ENCODE measurements at places on chromosomes 6 and 20.

- no peak for DNase-seq
Observed at GRCh38 chr6:650098-650497, 6.8 kb downstream of the HUS1B start.

GRCh38 chr6:167974640-167975344 lies 22.7 kb upstream of the KIF25 start:
- DNase-seq: peak; percentile 54

DNA sequence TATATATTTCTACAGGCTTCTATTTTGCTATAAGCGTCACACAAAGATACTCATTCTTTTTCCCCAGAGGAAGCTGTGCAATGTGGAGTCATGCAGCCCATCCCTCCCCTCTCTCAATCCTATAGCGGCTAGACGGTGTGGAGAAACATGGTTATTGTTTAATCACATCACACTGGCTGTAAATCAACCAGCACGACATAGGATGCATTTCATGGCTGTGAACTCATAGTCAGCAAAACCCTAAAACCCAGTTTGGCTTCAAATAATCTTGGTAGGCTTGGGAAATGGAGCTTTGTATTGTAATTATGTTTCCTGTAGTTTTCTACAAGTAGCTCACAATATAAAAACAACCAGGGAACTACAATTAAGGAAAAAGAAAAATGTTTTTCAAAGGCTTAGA lies 16.8 kb downstream of the FOXC1 start:
- no peak for DNase-seq

DNA sequence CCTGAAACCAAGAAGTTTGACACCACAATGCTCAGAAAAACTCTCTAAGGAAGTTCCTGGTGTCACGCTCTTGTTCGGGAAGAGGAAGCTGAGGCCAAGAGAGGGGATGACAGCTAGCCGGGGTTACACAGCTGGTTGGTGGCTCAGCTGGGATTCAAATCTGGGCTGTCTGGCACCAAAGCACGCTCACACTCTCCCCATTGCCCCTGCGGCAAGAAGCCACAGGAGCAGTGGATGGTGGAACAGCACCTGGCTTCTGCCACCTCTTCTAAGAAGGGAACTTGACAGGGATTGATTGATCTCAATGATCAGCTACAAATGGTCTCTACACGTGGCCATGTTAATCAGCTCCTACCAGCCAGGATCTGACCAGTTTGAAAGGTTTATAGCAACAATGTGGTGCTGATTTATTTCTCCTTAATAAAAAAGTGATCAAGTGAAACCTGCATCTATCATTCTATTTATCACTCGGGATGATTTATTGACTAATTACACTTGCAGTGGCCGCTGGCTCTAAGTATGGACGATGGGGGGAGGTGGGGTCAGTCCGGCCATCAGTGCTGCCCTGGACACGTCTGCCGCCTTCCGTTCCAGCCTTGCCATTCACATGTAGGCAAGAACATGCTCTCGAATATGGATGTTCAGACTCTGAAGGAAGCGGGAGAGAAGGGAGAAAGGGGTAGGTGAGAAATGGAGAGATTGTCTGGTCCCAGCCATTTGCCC lies 71.9 kb upstream of the TOP1 start:
- DNase-seq: no peak

- DNase-seq: no peak
Observed at GRCh38 chr6:139748353-139749146, 374.1 kb upstream of the CITED2 start.
